ENCODE measurements at places on chromosomes 13 and 19. TPM values are rescaled to one million over a fixed set of nuclear protein-coding genes. Genes with fewer than 3 reads are reported as not detected.

GRCh38 chr13:75437582-75438318 lies 44.2 kb downstream of the TBC1D4 start:
- H3K27ac ChIP-seq: no peak overlapping the region
- no peaks in the 10 kb centered on the region for H3K27me3 ChIP-seq
- no peak for DNase-seq

DNA sequence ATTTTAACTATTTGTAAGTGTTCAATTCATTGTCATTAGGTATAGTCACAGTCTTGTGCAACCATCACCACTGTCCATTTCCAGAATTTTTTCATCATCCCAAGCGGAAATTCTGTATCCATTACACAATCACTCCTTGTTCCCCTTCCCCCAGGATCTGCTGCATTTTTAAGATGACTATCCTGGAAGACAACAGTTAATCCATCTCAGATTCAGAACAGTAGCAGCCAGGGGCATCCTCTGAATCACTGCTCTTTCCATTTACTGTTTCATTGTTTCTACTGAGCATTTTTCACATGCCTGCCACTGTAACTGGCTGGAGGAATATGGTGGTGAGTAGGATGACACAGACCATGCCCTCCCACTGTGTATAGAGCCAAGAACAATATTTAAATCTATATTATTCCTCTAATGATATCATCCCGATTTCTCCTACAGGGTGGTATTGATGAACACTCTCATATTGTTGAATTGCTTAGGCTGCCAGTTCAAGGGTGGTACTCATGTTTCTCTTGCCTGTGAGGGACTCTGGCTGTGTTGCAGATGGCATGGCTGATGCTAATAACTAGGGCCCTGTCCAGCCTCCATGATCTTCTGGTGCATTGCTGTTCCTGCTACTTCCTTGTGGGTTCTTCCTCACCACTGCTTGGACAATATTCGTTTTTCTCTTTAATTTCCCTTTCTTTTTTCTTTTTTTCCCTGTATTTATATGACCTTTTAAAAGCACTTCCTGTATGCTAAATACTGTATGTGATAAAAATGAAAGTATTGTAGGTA lies 59.0 kb downstream of the WDFY2 start:
- H3K36me3 ChIP-seq: peaks cover 3% of the 10 kb centered on the region
- H3K27me3 ChIP-seq: no peaks in the 10 kb centered on the region
- H3K4me1 ChIP-seq: peaks cover 62% of the 10 kb centered on the region
- no peak for DNase-seq

DNA sequence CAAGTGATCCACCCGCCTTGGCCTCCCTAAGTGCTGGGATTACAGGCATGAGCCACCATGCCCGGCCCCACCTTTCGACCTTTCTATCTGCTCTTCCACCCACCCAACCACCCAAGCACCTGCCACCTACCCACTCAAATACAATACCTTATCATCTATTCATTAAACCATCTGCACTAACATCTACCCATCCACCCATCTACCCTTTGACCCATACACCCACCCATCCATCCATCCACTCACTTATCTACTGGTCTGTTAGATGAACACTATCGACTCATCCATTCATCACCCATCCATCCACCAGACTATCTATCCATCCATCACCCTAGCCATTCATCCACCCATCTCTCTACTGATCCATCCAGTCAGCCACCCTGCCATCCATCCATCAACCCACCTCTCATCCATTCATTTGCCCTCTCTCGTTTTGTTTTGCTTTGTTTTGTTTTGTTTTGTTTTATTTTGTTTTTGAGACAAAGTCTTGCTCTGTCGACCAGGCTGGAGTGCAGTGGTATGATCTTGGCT lies 17.2 kb downstream of the EML2 start:
- H3K27ac ChIP-seq: no peak overlapping the region
- H3K27me3 ChIP-seq: no peaks in the 10 kb centered on the region
- no peak for DNase-seq
- peaks cover 22% of the 10 kb centered on the region for H3K36me3 ChIP-seq

DNA sequence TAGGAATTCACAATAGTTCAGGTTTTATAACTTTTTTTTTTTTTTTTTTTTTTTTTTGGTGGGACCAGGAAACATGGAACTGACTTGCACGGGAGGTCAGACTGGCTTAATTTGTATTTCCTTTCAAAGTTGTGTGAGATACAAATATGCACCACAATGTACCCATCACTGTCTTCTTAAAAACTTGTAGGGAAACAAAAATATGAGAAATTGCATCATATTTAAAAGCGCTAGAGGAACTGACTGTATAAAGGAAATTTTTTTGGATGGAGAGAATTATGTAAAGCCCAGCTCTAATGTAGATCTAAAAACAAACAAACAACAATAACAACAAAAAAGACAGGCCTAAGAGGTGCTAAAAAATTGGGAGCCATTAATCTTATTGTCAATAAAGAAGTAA lies 246.5 kb downstream of the DCT start:
- peaks cover 16% of the 10 kb centered on the region for H3K4me1 ChIP-seq
- H3K27me3 ChIP-seq: no peaks in the 10 kb centered on the region
- no peaks in the 10 kb centered on the region for H3K36me3 ChIP-seq
- no peak for DNase-seq
- no peak overlapping the region for H3K27ac ChIP-seq

GRCh38 chr13:97710797-97711196 lies 242.7 kb upstream of the IPO5 start:
- no peaks in the 10 kb centered on the region for H3K4me1 ChIP-seq
- no peak overlapping the region for H3K27ac ChIP-seq
- DNase-seq: no peak
- no peaks in the 10 kb centered on the region for H3K27me3 ChIP-seq
- H3K4me3 ChIP-seq: no peak overlapping the region

DNA sequence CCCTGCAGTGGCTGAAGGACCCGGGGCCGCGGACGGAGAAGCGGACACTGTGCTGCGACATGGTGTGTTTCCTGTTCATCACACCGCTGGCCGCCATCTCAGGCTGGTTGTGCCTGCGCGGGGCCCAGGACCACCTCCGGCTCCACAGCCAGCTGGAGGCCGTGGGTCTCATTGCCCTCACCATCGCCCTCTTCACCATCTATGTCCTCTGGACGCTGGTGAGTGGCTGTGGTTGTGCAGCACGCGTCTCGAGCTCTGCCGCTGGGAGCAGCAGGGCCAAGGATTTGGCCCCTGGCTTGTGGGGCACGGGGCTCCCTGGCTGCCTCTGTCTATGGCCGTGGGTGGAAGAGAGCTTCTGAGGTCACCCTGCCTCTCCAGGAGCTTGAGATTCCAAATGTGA lies 14.1 kb upstream of the HNRNPM start:
- 0 out of 2 replicates have a peak, but pooled peaks cover 5% of the 10 kb centered on the region for H3K36me3 ChIP-seq
- H3K4me1 ChIP-seq: no peaks in the 10 kb centered on the region
- no peak overlapping the region for H3K4me3 ChIP-seq
- no peaks in the 10 kb centered on the region for H3K27me3 ChIP-seq

Gene METTL21C
- total RNA-seq: not detected

Data from WTC11 (cell line).